CD4-positive, alpha-beta T cell treated with Interferon gamma for 1 hour (primary cell): ENCODE measurements at places on chromosomes 16 and 17.

GRCh38 chr17:38777641-38778250, 21.6 kb downstream of the PIP4K2B start:
- DNase-seq, result no peak

GRCh38 chr17:45040459-45040858, 11.0 kb downstream of the DCAKD start:
- DNase-seq, result no peak

DNA sequence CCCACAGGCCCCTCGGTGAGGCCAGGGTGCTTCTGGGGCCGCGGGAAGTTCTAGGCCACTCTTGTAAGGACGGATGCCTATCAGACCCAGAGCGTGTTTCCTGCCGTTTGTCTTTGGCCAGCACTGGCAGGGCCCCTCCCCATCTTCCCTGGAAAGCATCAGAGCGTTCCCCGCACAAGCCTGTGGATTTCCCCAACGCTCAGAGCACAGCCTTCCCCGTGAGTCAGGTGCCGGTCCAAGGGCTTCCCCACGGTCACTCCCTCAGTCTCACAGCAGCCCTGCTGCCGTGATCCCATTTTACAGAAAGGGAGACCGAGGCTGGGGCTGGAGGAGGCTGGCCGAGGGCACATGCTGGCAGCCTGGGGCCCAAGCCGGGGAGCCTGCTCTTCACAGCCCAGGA, 33.7 kb downstream of the CRISPLD2 start:
- no peak for DNase-seq

- no peak for DNase-seq
Observed at GRCh38 chr17:62666061-62666800, 38.8 kb downstream of the MRC2 start.

DNA sequence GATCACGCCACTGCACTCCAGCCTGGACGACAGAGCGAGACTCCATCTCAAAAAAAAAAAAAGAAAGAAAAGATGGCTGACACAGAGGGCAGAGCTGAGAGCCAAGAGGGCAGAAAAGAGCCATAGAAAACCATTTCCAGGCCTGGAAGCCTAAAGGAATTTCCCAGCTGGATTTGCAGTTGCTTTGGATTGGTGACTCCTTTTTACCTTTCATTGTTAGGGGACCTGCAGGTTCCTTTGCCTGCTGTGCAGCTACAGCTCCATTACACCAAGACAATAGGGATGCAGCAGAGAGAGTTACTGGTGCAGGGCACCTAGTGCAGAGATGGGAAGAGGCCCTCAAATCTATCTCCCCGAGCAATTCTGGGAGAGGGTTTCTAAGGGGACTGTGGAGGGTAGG, 18.4 kb downstream of the ZNF668 start:
- no peak for DNase-seq

DNA sequence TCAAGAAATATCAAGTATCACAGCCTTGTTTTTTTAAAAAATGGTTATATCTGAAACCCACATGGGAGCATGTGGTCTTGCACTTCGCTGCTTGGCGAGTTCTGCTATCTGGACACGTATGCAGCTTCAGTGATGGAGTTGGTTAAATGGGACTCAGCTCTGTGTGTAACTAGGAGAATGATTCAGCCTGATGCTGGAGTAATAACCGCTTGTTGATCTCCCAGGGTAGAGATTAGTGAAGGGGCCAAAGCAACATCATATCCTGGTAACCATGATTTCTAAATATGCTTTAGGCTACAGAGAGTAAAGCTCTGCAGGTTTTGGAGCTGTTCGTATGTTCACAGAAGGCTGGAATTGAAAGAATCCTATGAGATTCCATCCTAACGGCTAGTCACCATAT, 63.2 kb downstream of the IQCK start:
- no peak for DNase-seq

GRCh38 chr16:86565181-86565631, 1.4 kb upstream of the FOXC2 start:
- no peak for DNase-seq

DNA sequence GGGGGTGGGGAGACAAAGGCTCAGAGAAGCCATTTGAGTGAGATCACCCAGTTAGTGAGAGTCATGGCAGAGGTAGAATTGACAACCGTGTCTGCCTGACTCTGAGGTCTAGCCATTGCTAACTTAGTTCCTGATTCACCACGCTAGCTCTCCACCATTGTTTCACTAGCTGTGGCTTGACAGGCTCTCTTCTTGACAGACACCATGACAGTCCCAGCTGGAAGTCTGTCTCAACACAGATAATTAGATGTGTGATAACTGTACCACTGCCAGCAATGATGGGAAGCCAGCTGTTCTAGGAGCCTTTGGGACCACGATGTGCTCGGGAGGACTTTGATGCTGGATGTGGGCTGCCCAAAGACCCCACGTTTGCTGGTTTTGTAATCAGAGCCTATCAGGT, 170.5 kb upstream of the CACNG3 start:
- no peak for DNase-seq

- no peak for DNase-seq
Observed at GRCh38 chr16:55655381-55655896, 349 bp upstream of the SLC6A2 start.

DNA sequence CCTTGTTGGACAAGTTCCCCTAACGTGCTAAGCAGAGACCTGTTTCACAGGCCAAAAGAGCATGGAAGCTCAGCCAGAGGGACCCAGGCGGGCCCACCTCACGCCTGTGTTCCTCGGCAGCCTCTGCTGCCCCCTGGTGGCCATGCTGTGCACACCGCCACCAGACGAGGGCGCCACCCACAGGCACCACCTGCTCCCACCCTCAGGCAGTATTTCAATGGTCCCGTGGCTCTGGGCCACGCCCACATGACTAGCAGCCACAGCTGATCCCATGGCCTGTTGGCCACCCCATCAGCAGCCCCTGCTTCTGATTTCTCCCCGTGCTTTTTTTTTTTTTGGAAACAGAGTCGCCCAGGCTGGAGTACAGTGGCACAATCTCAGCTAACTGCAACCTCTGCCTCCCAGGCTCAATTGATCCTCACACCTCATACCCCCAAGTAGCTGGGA, 18.9 kb downstream of the MPG start:
- peak; percentile 89 for DNase-seq

DNA sequence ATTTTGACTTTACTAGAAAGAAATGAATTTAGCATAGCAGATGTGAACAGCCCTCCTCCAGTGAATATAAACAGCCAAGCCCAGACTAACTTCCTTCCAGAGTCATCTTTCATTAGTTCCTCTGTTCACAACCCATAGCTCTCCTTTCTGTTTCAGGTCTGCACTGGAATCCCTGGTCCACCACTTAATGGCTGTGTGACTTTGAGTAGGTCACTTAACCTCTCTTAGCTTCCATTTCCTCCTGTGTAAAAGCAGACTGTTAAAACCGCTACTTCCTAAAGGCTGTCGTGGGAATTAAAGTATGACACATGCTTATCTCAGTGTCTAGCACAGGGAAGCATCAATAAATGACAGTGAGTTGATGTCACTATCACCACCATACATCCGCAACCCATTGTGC, 7.5 kb downstream of the SLC6A4 start:
- DNase-seq, result no peak

- DNase-seq, result no peak
Observed at GRCh38 chr17:6191405-6192324, 121.5 kb downstream of the WSCD1 start.

GRCh38 chr16:65075877-65076276, 46.0 kb downstream of the CDH11 start:
- no peak for DNase-seq

- DNase-seq, result no peak
Observed at GRCh38 chr16:86836503-86837129, 258.3 kb downstream of the FOXL1 start.

DNA sequence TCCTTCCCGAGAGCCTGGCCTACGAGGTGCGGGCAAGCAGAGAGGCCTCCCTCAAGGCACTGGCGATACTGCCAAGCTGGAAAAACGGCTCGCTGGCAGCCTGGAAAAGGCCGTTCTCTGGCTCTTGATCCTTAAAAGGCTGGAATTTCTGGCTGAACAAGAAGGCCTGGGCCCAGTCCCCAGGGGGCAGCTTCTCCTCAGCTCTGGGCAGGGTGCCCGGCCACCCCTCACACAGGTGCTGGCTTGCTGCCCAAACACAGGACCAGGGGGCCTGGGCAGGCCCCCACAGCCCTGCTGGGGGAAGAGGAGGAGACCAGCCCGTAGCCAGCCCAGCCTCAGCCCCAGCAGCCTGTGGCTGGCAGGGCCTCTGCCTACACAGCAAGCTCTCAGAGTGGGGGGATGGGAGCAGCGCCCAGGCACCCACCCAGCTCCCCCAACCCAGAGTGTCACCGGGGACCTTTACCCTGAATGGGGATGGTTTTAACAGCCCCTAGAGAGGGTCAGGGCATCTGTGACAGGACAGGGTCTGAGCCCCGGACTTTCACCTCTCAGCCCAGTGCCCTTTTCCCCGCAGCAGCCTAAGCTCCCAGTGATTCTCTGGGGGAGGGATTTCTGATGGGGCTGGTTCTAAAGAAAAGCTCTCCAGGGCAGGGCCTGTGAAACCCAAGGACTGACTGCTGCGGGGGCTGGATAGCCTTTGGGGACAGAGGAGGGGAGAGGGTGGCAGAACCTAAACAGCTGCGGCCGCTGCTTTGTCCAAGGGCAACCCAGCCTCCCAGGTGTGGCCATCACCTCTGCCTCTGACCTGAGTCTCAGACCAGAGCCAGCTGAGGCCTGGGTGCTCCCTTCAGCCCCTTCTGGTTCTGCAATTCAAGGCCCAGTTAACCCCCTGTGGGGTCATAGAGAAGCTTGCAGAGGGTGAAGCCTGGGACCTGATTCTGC, 38.6 kb upstream of the TOB1 start:
- DNase-seq, result no peak

- no peak for DNase-seq
Observed at GRCh38 chr17:55056526-55056925, 88.0 kb downstream of the STXBP4 start.

DNA sequence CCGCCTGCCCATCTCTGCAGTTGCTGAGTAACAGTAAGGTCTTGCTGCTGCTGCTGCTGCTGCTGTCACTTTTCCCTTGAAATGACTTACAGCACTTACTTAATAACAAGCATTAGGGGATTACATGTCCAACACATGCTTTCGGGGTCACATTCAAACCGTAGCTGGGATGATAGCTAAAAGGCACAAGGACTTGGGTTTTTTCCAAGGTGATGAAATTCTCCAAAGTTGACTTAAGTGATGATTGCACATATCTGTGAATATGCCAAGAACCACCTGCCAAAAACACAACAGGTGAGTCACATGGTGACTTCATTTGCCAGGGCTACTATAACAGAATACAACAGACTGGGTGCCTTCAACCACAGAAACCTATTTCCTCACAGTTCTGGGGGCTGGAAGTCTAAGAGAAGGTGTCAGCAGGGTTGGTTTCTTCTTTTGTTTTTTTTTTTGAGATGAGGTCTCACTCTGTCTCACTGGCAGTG, 121.9 kb upstream of the TNRC6C start:
- DNase-seq, result no peak

DNA sequence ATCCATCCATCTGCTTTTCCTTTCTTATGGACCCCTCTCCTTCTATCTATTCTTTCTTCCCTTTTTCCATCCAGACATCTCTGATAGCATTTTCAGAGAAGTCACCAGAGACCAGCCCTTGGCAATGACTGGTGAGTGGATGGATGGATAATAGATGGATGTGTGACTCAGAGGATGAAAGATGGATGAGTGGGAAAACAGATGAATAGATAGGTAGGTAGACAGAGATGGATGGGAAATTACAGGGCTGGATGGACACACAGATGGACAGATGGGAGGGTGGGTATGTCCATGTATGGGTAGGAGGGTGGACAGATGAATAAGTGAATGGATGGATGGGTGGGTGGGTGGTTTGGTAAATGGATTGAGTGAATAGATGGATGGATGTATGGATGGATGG, 101.0 kb downstream of the LITAF start:
- no peak for DNase-seq

- no peak for DNase-seq
Observed at GRCh38 chr16:51245658-51245995, 94.6 kb upstream of the SALL1 start.

DNA sequence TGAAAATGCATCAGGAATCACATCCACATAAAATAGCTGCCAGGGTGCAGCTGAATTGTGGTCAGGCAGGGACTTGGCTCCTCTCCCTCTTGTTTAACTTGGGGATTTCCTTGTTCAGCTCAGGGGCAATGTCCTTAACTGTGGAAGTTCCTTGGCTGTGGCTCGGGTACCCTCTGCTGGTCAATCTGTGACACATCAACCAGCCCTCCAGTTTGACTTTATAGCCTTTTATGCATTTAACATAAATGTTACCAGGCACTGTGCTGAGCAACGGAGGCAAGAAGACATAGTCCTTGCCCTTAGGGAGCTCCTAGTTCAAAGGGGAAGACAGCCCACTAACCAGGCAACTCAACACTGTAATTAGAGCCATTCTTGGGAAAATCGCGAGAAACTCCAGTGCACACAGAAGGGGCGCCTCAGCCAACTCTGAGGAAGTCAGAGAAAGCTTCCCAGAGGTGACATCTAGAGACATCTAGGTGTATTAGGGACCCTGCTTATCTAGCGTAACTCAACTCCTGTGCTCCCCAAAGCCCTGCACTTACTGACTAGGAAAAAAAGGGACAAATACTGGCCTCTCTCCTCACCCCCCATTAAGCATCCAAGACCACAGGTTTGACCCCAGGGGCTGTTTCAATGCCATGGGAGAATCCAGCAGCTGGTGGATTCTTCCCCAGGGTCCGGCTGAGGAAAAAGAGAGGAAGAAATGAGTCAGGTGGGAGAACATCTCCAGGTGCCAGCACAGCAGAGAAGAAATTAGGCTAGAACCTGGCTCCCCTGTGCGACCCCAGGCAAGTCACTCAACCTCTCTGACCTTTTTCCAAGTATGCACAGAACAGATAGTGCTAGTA, 17.3 kb upstream of the EEF2K start:
- DNase-seq, result peak; percentile 76

GRCh38 chr17:4777969-4778760, 6.5 kb downstream of the TM4SF5 start:
- no peak for DNase-seq

- no peak for DNase-seq
Observed at GRCh38 chr17:50573866-50574611, 13.5 kb downstream of the CACNA1G start.

- DNase-seq, result no peak
Observed at GRCh38 chr16:644556-644955, 2.9 kb downstream of the MCRIP2 start.

DNA sequence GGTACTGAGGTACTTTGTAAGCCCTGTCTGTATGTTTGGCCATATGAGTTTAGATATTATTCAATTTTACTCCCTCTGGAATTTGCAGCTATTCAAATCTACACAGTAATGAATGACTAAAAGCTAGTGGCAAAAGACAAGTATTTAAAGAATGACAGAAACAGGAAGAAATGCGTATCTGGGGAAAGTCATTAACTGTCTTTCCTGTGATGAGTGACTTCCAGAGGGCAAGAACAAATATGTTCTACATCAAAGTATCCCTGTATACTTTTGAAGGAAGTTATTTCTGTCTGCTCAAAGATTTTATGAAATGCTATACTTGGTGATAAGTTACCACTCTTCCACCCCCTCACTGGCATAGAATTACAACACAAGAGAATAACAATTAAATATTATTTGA, 489.3 kb upstream of the SOX9 start:
- DNase-seq, result no peak

GRCh38 chr17:82053130-82053529, 1.4 kb downstream of the GPS1 start:
- DNase-seq, result no peak
